ENCODE measurements at places on chromosomes 4 and X.

DNA sequence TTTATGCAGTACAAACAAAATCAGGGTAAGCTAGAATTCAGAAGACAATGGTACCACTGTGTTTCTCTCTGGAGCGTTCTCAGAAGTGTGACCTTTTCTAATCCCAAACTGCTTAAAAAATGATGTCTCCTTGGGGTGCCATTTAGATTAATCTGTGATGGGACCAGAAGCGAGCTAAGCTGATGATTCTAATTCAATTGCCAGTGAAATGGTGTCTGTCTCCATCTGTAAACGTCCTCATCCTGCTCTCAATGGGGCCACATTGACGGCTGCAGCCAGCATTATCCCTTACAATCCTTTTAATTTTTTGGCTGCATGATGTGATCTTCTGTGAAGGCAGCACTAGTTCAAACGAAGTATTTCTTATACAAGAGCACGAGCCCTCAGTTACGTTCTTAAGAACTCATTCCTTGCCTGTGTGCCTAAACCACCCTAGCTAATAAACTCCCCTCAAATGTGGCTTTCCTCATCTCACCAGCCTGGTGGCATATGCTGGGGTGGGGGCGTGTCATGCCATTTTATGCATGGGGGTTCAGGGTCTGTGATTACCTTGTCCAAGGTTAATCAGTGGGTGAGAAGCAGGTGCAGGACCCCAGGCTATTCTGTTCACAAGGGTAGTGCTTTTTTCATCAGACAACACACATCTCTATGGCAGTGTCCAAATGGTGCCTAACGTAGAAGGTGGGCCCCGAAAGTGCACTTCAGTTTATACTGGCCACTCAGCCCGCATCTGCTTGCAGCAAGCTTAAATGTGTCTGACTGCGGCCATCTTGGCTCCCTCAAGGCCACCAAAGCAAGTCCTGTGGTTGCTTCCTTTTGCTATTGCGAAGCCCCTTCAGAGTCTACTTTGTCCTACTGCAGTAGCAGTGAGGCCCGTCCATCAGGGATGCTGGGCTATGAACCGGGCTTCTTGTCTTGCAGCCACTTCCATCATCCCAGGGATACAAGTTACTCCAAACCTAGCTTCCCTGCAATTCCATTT is 45.7 kb upstream of the SLC2A9 start:
- H3K36me3 ChIP-seq = no peaks in the 10 kb centered on the region
- no peak for DNase-seq

GRCh38 chr4:142549726-142550463 is 296.2 kb downstream of the INPP4B start:
- H3K4me3 ChIP-seq = no peak overlapping the region
- no peaks in the 10 kb centered on the region for H3K36me3 ChIP-seq

DNA sequence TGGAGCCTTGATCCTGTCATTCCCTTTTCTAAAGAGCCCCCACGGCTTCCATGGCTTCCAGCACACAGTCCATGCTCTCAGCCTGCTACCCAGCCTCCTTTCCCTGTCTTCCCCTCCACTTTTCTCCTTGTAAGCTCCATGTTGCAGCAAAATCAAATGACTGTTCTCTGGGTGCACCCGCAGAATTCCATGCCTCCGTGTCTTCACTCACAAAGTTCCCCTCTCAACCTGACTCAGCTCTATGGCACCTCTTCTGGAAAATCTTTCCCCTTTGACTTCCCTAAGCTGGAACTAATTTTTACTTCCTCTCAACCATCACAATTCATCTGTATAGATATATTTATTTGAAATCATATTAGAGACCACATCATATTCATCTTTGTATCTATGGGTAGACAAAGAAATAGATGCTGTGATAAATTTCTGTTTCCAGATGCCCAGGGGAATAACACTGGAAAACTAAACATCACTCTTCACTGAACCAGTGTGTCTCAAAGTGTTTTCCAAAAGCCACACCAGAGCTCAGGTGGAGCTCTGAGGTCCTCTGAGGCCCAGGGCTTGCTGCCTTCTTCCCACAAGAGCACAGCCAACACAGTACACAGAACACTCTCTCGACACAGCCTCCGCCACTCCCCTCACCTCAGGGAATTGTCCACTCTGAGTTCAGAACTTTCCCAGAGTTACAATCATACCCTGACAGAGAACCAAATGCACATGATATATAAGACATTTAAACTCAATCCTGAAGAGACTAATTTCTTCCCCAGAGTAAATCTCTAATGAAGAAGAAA is 3.3 kb downstream of the SETD7 start:
- peaks cover 13% of the 10 kb centered on the region for H3K27me3 ChIP-seq
- peaks cover 36% of the 10 kb centered on the region for H3K4me1 ChIP-seq
- no peaks in the 10 kb centered on the region for H3K36me3 ChIP-seq
- DNase-seq = no peak
- H3K4me3 ChIP-seq = peak overlapping the region; percentile 53

- DNase-seq = no peak
- no peaks in the 10 kb centered on the region for H3K4me1 ChIP-seq
- no peak overlapping the region for H3K4me3 ChIP-seq
- no peak overlapping the region for H3K27ac ChIP-seq
Measured at GRCh38 chr4:103354006-103354405, 155.9 kb upstream of the CENPE start.

GRCh38 chr4:155587766-155588165 is 78.9 kb upstream of the GUCY1A1 start:
- no peaks in the 10 kb centered on the region for H3K4me1 ChIP-seq
- H3K4me3 ChIP-seq = no peak overlapping the region
- H3K27ac ChIP-seq = no peak overlapping the region
- H3K27me3 ChIP-seq = no peaks in the 10 kb centered on the region
